ENCODE measurements at places on chromosomes 6 and 20.

DNA sequence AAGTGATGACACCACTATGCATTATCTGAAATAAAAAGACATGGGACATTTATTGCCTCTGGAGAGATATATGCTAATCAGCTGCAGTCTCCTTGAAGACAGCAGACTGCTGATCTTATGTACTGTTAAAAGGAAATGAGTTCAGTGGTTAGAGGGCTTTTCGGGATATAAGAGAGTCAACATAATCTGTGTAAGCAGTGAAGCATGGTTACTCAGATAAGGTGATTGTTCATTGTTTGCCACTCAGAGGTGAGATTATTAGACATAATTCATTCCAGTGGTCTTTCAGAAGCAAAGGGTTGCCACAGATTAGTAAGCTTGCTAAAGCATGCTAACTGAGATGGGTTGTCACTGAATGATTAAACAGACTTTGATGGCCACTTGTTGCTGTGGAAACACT, 1450.7 kb upstream of the ADGRB3 start:
- no peak for DNase-seq

DNA sequence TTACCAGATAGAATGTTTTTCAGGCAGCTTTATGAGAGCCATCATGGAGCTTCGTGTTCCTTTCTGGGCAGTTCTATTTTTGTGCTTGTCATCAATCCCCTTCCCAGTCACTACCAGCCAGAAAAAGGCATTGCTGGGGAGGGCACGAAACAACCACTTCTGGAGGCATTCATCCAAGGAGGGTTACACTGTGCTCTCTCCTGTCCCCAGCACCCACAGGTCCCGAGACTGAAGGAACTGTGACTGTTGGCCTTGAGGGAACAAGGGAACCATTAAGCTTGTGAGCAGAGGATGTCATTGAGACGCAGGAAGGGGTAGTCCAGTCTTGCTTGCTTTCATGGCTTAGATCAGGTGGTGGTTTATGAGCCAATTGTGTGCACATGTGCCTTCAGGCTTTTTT, 20.1 kb upstream of the ENPP5 start:
- DNase-seq = no peak

GRCh38 chr6:151747896-151748295, 59.6 kb upstream of the ESR1 start:
- DNase-seq = no peak

- no peak for DNase-seq
Measured at GRCh38 chr6:160036790-160037206, 67.9 kb downstream of the IGF2R start.

- no peak for DNase-seq
Measured at GRCh38 chr6:26224940-26225847, 138.0 kb downstream of the HFE start.

- DNase-seq = no peak
Measured at GRCh38 chr20:4100679-4101078, 85.3 kb upstream of the RNF24 start.

DNA sequence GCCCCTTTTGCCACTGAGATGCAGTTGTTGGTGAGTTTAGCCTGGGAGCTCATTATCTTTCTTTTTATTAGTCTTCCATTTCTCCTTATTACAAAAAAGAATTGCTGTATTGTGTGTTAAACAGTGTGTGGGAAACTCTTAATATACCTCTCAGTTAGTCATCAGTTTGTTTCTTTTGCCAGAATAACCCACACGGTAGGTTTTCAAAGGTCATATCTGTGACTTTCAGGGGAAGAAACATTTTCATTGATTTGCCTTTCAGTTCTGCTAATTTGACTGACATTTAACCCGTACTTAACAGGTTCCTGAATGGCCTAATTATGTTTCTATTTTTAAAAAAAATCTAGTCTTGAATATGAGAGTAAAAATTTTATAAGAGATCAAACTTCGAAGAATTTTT, 145.3 kb downstream of the KHDC1L start:
- no peak for DNase-seq

Data from activated T-helper 1 cell treated with anti-CD3 and anti-CD28 coated beads, Interleukin-2, amount 50 U/mL, for 16 hours (primary cell).